ENCODE measurements at places on chromosomes 4 and X. TPM values are rescaled to one million over a fixed set of nuclear protein-coding genes. Genes with fewer than 3 reads are reported as not detected.

ARMCX2 gene
- total RNA-seq: not detected

MAMLD1 gene
- total RNA-seq: 0.40 TPM

FAM236A gene
- not detected for total RNA-seq

KLHL2 gene
- total RNA-seq: 12.5 TPM

NSG1 gene
- total RNA-seq: 0.32 TPM

PPP1R2C gene
- not detected for total RNA-seq

AMBN gene
- total RNA-seq: not detected

VCX3A gene
- 112 TPM for total RNA-seq

SYAP1 gene
- total RNA-seq: 51.4 TPM

PLRG1 gene
- total RNA-seq: 77.8 TPM

KCNIP4 gene
- 0.11 TPM for total RNA-seq

TBX22 gene
- total RNA-seq: not detected

BRS3 gene
- total RNA-seq: not detected

ATP7A gene
- total RNA-seq: 5.4 TPM

EDA gene
- total RNA-seq: not detected

TLR8 gene
- total RNA-seq: not detected

TTC29 gene
- 0.16 TPM for total RNA-seq

TRAM1L1 gene
- total RNA-seq: 1.5 TPM

EDNRA gene
- 3.4 TPM for total RNA-seq

SHROOM3 gene
- 11.7 TPM for total RNA-seq

SHOX gene
- total RNA-seq: not detected

TEC gene
- total RNA-seq: 3.4 TPM

CRMP1 gene
- total RNA-seq: 1.4 TPM

PPP4R3C gene
- total RNA-seq: not detected

CXCR3 gene
- not detected for total RNA-seq

VCX gene
- total RNA-seq: 20.5 TPM

MAGEA1 gene
- 7.1 TPM for total RNA-seq

UCHL1 gene
- not detected for total RNA-seq

DDIT4L gene
- 0.03 TPM for total RNA-seq

GRXCR1 gene
- not detected for total RNA-seq

MAGEA12 gene
- 115 TPM for total RNA-seq

F8A2 gene
- not detected for total RNA-seq

COPS4 gene
- total RNA-seq: 42.7 TPM

PNCK gene
- total RNA-seq: 2.5 TPM
